ENCODE measurements at places on chromosomes 1 and 21. TPM values are rescaled to one million over a fixed set of nuclear protein-coding genes. Genes with fewer than 3 reads are reported as not detected.
A peak's percentile ranks its signal among the peaks of the same experiment; 100 is the strongest.

DNA sequence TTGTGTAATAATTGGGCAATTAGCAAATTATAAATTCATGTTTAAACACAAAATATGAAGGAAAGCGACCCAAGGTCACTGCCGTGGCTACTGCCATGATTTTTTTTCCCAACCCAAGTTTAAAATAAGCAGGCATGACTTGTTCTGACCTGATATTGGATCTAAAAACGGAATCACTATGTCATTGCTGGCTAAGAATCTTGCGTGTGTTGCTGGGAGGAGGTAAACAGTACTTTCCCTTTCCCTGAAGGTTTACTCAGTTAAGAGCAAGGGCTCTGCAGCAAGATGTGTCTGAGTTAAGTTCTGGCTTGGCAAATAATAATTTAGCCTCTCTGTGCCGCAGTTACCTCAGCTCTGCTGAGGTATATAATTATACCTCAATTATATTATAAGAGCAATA is 125.7 kb upstream of the L1TD1 start:
- DNase-seq = no peak

GRCh38 chr1:156211243-156211642 is 1.6 kb upstream of the PMF1 start:
- DNase-seq = no peak

GRCh38 chr1:117069220-117069844 is 9.2 kb downstream of the TTF2 start:
- no peak for DNase-seq

DNA sequence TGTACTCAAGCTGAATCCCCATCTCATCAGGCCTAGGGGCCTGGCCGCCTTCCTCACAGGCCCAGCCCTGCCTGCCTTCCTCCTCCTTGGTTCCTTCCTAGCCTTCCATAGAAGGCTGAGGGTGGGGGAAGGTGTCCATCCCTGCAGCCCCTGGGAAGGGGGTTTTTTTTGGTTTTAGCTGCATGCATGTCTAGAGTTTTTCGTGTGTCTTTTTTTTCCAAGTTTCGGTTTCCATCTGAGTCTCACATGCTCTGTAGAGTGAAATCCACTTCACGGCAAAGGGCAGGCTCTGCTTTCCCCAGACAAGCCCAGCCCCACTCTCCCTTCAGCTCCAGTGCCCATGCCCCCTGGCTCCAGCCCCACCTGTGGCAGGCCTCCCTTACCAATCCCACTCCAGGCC is 32.1 kb downstream of the GRHL3 start:
- no peak for DNase-seq

DNA sequence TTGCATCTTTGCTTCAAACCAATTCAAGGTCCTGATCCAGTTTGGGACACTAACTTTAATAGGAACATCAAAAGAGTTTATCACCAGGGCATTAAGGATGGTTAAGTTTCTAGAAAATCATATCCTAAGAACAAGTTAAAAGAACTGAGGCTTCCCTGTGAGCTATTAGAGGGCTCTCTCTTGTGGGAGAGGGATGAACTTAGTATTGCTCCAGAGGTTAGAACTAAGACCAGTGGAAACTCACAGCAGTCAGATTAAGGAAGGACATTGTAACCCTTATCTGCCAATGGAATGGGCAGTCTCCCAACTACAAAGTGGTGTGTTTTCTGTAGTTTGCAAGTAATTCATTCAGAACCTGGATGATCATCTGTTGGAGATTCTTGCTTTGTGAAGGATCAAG is 36.8 kb downstream of the UBE2U start:
- DNase-seq = no peak

- no peak for DNase-seq
These were observed 79.9 kb downstream of the CD247 start for GRCh38 chr1:167438171-167439138.

GRCh38 chr1:246959944-246960693 is 28.4 kb upstream of the AHCTF1 start:
- no peak for DNase-seq

GRCh38 chr1:46615088-46615487 is 1.5 kb downstream of the MOB3C start:
- DNase-seq = no peak

GRCh38 chr21:20617130-20617529 is 381.1 kb upstream of the NCAM2 start:
- DNase-seq = peak; percentile 35

CR1 gene
- total RNA-seq = 0.04 TPM

AMY1B gene
- total RNA-seq = not detected

TSSK3 gene
- 1.6 TPM for total RNA-seq
